ENCODE measurements at places on chromosomes 16 and 17.

DNA sequence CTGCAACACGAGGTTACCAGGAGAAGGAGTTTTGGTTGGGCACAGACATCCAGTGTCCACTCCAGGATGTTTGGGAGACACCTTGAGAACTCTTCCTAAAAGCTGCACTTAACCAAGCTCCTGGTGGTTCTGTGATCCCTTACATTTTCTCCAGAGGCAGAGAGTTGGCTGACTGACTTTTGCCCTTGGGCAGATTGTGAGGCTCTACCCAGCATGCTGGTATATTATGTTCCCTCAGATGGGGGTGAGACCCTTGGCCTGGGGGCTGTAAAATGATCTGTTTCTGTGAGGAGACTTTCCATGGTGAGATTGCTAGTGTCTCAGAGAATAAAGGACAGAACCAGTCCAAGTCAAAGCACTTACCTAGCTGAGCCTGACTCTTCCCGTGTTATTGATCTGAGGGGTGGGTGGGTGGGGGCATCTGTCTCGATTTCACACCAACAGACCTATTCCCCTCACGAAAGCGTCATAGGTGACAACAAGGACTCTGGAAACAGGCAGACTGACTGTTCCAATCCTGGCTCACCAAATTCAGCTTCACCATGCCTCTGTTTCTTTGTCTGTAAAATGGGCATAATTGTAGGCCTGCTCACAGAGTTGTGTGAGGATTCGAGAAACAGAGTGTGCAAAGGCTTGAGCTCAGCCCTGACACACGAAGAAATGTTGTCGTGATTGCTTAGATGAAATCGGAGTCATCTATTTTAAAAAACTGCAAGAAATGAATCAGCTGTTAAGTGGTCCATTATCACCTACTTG, 12.2 kb downstream of the USB1 start:
- DNase-seq = no peak

GRCh38 chr17:40949418-40949817, 12.0 kb upstream of the KRT23 start:
- DNase-seq = no peak

DNA sequence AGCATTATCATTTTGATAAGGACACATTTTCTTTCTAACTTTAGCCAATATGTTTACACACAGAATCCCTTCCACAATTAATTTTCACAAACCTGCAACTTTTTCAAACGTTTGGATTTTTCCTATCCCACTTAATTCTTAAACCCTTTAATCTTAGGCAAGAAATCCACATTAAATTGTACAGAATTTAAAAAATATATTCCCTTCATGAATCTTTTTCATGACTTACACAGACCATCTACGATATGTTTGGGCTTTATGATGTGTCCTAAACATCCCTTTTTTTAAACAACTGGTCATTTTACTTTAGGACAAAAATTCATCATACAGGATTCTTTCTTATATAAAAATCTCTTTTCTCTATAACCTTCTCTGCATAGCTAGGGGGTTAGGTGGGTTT, 241.5 kb upstream of the CNTNAP4 start:
- no peak for DNase-seq

GRCh38 chr16:29977063-29977825, 3.6 kb downstream of the TAOK2 start:
- no peak for DNase-seq

DNA sequence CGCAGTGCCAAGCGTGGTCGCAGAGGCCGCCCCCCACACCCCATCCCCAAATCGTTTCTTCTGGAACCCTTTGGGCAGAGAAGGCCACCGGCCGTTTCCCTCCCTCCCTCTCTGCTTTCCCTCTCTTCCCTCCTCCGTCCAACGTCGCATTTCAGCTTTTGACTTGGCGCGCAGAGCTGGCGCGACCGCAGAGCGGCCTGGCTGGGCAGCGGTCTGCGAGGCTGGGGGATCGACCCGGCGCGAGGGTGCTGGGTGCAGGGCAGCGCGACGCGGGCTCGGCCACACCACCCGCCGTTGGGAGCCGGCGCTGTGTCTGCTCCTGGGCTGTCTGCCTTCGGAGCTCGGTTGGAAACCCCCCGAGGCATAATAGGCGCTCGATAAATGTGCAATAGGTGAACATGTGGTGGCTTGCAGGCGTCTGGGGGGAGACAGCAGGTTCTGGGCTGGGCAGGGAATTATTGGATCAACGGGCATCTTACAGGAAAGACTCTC, 2.8 kb upstream of the NTN3 start:
- DNase-seq = no peak

Data from kidney tubule cell (primary cell).